Mammary epithelial cell (primary cell): ENCODE measurements at places on chromosomes 16 and 17.

GRCh38 chr16:66751053-66751302 is 431 bp downstream of the DYNC1LI2 start:
- DNase-seq = peak; percentile 5

DNA sequence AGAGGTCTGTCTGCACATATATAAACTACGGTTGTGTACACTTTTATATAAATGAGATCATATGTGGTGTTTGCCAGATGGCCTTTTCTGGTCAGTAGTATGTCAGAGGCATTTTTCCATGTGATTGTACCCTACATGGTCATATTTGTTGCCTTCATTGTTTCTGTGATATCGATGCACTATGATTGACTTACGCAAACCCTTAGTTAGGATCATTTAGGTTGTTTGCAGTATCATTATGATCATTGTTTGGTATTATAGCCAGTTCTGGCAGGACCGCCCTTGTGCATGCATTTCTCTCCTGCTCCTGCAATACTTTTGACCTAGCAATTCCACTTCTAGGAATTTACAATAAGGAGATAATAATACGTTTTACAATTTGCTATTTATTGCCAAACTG is 169.1 kb downstream of the MSI2 start:
- DNase-seq = no peak

DNA sequence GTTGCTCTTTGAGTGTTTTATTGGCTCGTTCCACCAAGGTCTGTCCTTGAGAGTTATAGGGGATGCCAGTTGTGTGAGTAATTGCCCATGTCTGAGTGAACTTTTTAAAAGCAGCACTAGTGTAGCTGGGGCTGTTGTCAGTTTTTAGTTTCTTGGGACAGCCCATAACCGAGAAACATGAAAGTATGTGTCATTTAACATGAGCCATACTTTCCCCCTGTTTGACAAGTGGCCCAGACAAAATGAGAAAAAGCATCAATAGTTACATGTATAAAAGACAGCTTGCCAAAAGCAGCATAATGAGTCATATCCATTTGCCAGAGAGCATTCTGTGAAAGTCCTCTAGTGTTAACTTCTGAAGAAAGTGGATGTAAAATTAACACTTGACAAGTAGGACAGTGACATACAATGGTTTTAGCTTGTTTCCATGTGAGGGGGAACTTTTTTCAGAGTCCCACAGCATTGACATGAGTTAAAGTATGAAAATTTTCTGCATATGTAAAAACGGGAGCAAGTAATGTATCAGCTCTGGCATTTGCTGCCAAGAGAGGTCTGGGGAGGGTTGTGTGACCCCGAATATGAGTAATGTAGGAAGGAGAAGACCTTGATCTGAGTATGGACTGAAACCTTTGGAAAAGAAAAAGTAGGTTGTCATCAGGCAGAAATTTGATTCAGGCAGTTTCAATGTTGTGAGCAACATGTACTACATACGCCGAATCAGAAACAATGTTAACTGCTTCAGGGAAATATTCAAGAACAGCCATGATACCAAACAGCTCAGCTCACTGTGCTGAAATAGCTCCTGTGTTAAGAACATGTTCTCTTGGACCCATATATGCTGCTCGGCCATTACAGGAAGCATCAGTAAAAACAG is 56.8 kb upstream of the ARL4D start:
- DNase-seq = peak; percentile 65

DNA sequence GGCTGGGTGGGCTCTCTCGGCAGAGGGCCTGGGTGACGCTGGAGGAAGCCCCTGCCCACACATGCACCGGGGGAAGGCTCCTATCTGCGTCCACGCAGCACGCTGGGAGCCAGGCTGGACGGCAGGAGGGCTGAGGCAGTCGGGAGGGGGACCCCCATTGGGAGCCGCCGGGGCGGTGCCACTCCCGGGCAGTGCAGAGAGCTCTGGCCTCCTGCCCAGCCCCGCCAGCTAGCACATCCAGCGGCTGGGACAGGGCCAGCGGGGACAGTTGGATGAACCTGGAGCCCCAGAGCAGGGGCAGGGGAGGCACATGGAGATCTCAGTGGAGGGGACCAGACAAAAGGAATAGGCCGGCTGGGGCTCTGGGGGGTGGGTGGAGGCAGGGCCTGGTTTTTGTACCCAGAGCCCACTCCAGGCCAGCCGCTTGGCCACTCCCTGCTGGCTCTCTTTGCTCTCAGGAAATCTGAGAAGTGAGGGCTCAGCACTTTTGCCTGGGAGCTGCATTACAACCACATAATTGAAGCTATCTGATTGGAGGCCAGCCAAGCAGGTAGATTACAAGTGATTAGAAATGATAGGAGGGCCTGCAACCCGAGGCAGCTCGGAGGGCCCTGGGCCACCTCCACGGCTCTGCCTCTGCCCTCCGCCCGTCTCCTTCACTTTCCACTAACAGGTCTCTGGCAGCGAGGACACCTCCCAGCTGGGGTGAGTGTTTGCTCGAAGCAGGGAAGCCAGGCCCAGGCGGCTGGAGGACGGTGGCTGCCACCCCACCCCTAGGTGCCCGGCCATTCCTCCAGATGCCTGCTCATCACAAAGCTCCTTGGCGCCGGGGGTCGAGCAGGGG is 40.1 kb downstream of the ENGASE start:
- DNase-seq = peak; percentile 54

DNA sequence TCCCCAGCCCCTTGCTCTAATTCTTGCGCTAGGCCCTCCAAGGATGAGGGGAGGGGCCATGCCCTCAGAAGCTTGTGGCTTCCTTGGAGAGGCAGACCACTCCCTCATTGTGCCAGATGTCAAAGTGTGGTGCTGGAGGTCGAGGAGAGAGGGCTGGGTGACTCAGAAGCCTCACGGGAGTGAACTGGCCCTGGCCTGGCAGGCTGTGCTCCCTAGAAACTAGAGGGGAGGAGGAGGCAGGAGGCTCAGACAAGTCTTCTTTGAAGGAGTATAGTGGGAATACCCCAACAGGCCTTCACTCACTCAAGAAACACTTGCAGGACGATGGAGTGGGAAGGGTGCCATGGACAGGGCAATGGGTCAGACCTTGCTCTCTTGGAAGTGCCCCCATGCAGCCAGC is 18.5 kb downstream of the ANKRD40 start:
- DNase-seq = peak; percentile 41

DNA sequence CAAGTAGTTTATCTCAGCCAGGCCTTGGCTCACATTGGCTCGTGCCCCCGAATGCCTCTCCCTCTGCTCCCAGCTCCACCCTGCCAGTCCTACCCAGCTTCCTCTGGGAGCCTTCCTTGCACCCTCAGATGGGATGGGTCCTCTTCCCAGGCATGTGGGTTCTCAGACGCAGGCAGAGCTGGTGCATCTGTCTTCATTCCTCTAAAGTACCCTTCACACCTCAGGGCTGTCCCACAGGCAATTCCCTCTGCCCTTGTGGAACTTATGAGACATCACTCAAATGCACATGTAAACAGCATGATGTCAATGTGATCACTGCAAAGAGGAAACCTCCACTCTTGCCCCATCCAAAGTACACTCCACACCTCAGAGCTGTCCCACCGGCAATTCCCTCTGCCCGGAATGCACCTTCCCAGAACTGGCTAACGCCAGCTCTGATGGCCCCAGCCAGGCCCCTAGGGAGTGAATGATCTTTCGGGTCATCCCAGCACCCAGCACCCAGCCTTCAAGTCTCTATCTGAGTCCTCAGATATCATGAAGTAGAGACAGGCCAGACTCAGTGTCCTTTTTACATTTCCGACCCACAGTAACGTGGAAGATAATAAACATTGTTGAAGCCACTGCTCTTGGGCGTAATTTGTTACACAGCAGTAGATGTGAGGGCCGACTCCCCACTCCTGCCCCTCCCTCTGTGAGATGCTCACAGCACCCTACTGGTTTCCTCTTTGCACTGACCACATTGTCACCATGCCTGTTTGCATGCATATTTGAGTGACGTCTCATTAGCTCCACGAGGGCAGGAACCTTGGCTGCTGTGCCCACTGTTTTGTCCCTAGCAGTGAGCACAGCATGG is 85.4 kb downstream of the N4BP1 start:
- DNase-seq = peak; percentile 18

GRCh38 chr17:65183736-65184135 is 46.6 kb downstream of the RGS9 start:
- no peak for DNase-seq

- DNase-seq = no peak
Observed at GRCh38 chr17:78524870-78525510, 52.2 kb downstream of the DNAH17 start.

GRCh38 chr17:16464303-16465051 is 27.5 kb downstream of the LRRC75A start:
- DNase-seq = no peak

DNA sequence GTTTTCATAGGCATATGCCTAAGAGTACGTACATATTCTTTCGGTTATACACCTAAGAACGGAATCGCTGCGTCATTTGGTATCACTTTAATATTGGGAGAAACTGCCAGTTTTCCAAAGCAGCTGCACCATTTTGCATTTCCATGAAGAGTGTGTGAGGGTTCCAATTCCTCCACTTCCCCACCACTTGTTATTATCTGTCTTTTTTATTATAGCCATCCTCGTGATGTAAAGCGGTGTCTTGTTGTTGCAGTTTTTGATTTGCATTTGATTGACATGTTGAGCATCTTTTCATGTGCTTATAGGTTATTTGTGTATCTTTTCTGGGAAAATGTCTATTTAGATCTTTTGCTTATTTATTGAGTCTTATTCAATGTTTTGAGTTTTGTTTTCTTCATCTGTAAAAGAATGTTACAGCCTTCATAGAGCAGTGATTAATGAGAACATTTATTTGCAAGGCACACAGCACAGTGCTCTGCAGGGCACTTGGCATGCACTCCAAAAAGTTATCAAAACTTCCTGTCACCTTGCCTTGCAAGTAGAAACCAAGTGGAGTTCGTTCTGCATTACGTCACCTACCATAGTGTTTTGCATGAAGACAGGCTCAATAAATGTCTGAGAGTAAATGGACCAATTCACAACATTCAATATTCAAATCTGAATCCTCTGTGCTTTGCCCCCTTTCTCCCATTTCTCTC is 26.6 kb upstream of the ST6GALNAC1 start:
- no peak for DNase-seq

GRCh38 chr16:28902909-28903308 is 22.1 kb downstream of the RABEP2 start:
- no peak for DNase-seq

DNA sequence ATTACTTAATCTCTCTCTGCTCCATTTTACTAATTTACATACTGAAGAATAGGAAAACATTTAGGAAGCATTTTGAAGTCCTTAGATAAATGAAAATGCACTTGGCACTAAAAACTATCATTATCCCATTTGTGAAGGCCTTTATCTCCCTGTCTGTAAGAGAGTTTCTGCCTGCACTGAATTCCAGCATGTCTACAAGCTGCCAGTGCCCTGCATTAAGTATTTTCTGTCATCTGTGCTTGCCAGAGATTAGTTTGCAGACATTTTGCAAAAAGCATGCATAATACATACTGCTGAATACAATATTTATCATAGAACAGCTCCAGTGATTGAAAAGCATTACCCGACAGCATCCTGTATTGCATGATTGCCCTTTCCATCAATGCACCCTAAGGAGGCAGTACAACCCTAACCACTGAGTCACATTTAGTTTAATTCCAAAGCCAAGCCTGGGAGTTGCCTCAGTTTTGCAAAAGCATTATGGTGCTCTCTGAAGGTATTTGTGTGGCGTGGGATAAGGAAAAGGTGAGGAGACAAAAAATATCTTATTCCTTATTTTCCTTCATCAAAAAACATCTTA is 280.2 kb upstream of the TOM1L1 start:
- no peak for DNase-seq

- no peak for DNase-seq
Observed at GRCh38 chr16:22912654-22913053, 98.7 kb downstream of the HS3ST2 start.

DNA sequence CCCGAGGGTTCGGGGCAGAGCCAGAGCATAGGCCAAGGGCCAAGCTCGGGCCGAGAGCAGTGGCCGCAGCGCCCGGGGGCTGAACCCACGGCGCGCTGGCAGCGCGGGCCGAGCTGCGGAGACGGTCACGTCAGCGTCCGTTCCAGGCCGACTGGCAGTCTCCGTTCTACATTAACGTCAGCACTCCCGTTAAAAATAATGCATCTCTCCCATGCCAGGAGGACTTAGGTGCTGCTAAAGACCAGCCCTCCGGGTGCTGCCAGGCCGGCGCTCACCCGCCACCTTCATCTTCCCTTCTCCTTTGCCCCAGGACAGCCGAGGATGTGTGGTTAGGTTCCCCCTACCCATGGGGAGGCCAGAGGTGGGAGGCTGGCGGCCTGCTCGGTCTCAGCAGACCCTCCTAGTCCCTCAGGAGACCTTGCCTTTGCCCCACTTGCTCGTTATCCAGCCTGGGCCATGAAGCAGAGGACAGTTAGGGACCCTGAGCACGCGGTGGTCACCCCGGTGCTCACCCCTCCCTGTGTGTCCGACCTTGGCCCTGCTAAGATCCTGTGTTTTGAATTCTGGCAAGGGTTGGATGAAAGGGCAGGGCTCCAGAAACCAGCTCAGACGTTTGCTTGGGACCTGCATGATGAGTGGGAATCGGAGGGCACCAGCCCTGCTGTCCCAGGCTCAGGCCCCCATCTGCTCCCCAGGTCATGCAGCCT is 572 bp downstream of the MPG start:
- DNase-seq = no peak

DNA sequence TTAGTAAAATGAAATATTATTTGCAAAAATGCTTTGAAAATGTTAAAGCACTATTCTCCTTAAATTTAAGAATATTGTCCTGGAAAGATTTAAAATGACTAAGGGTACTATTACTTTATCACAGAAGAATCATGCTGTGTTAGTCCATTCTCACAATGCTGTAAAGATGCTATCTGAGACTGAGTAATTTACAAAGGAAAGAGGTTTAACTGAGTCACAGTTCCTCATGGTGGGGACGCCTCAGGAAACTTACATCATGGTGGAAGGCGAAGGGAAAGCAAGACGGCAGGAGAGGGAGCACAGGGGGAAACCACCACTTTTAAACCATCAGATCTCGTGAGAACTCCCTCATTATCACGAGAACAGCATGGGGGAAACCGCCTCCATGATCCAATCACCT is 245.6 kb downstream of the IRX3 start:
- DNase-seq = no peak

GRCh38 chr16:1706386-1707192 is 594 bp downstream of the MAPK8IP3 start:
- no peak for DNase-seq

- no peak for DNase-seq
Observed at GRCh38 chr17:21127509-21128077, 829 bp downstream of the DHRS7B start.

- DNase-seq = no peak
Observed at GRCh38 chr16:74304164-74304834, 7.7 kb downstream of the PSMD7 start.

DNA sequence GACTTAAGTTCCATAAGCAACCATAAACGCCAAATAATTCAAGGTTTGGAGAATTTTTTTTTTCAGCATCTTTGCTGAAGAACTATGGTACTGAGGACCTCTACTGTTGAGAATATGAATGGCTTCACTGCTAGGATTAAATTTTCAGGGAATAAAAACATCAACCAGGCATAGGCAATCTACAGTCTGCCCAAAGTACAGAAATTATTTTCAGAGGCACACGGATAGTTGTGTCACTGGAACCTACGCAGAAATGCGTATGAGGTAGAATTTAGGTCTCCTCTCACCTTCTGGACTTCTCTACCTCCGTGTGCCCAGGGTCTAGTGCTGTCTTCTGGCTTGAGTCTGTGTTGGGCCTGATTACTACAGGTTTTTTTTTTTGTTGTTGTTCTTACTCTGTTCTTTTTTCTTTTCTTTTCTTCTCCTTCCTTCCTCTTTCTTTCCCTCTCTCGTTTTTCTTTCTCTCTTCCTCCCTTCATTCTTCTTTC is 39.7 kb downstream of the NACA2 start:
- DNase-seq = no peak
